ENCODE measurements at places on chromosomes 3 and 15. TPM values are rescaled to one million over a fixed set of nuclear protein-coding genes. Genes with fewer than 3 reads are reported as not detected.

- H3K27ac ChIP-seq = no peak overlapping the region
- no peaks in the 10 kb centered on the region for H3K27me3 ChIP-seq
- no peaks in the 10 kb centered on the region for H3K36me3 ChIP-seq
- no peaks in the 10 kb centered on the region for H3K4me1 ChIP-seq
- DNase-seq = no peak
- no peak overlapping the region for H3K4me3 ChIP-seq
Observed at GRCh38 chr3:148420242-148420641, 277.5 kb upstream of the AGTR1 start.

GRCh38 chr15:65377105-65377975 is 462 bp downstream of the IGDCC3 start:
- H3K27me3 ChIP-seq = peaks cover 75% of the 10 kb centered on the region
- peak; percentile 61 for DNase-seq
- H3K27ac ChIP-seq = no peak overlapping the region
- H3K4me3 ChIP-seq = peak overlapping the region; percentile 66

GRCh38 chr15:51243774-51244173 is 94.6 kb downstream of the CYP19A1 start:
- H3K36me3 ChIP-seq = no peaks in the 10 kb centered on the region
- peaks cover 13% of the 10 kb centered on the region for H3K27me3 ChIP-seq
- peaks cover 25% of the 10 kb centered on the region for H3K4me1 ChIP-seq

GRCh38 chr3:130342821-130343661 is 2.4 kb upstream of the COL6A5 start:
- peaks cover 26% of the 10 kb centered on the region for H3K27me3 ChIP-seq
- no peak overlapping the region for H3K4me3 ChIP-seq
- no peak for DNase-seq
- no peak overlapping the region for H3K27ac ChIP-seq
- no peaks in the 10 kb centered on the region for H3K36me3 ChIP-seq
- H3K4me1 ChIP-seq = no peaks in the 10 kb centered on the region

Gene RHCG
- total RNA-seq = not detected

DNA sequence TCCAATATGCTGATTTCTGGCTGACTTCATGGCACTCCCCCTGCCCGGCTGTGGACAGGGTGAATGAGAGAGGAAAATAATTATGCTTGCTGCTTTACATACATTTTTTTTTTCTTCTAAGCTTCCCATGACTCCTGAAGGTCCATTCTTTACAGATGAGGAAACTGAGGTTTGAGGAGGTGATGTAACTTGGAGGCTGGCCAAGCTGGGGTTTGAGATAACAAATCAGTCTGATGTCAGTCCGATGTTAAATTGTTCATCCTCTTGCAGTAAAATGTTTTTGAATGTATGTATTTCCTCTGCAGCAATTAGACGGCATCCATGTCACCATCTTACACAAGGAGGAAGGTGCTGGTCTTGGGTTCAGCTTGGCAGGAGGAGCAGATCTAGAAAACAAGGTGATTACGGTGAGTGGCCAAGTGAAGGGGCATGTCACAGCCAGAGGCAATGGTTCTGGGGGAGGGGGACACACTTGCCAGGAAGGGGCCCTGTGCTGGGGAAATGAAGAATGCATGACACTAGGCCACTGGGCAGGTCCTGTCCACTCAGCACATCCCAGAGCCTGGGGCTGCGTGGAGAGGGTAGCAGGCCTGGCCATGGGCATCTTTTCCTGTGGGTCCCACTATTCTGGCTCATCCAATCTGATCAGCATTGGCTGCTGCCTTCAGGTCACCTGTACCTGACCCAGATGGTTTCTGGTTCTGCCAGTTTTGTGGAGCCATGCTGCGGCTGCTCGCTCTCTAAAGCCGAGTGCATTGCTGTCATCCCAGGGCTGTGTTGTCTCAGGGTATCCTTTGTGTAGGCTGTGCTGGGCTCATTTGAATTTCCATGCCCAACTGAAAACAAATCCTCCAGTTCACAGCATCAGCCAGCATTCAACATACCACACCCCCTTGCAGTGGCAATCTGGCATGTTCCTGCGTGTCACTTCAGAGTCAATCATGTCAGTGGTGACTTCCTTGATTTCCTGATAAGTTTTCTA is 20.4 kb downstream of the STARD5 start:
- H3K4me3 ChIP-seq = peak overlapping the region; percentile 94
- peaks cover 98% of the 10 kb centered on the region for H3K36me3 ChIP-seq
- no peaks in the 10 kb centered on the region for H3K27me3 ChIP-seq
- peak overlapping the region; percentile 89 for H3K27ac ChIP-seq

Gene ACOX2
- total RNA-seq = not detected

Measured in activated CD4-positive, alpha-beta T cell treated with anti-CD3 and anti-CD28 coated beads, Interleukin-2, amount 10 ng/mL, durations not matched to agents 24 days and 14 days (primary cell).